ENCODE measurements at places on chromosomes 3 and 15.

DNA sequence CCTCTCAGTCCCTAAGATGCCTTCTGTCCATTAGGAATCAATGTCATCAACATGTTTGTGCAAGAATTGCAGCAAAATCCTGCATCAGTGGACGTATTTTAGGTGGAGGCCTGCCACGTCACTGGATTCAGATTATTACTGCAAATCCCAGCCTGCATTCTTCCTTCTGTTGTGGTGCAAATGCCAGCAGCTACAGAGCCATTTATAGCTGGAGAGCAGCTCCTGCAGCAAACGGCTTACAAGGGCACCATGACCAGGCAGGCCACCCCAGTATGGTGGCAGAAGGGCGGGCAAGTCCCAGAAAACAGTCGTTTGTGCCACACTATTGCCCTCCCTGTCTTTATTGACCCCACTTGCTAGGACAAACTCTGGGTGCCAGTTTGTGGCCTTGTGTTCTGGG, 74.7 kb downstream of the SNRK start:
- DNase-seq, result no peak

GRCh38 chr3:168881804-168882203, 781.7 kb downstream of the MECOM start:
- DNase-seq, result no peak

DNA sequence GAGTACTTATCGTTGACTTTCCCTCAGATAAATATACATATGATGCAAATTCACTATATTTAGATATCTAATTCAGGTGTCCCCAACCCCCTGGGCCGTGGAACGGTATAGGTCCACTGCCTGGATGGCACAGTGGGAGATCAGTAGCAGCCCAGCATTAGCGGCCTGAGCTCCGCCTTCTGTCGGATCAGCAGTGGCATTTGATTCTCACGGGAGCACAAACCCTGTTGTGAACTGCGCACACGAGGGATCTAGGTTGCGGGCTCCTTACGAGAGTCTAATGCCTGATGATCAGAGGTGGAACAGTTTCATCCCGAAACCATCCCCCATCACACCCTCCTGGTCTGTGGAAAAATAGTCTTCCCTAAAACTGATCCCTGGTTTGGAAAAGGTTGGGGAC, 6.9 kb downstream of the KNL1 start:
- no peak for DNase-seq

- no peak for DNase-seq
Measured at GRCh38 chr15:28098766-28099554, at the start of gene OCA2. TSS of gene OCA2 (minus strand) at chr15:28099315. CDS start at chr15:28081874, 17,441 bp downstream.

GRCh38 chr3:66962664-66963063, 35.4 kb upstream of the KBTBD8 start:
- DNase-seq, result no peak

DNA sequence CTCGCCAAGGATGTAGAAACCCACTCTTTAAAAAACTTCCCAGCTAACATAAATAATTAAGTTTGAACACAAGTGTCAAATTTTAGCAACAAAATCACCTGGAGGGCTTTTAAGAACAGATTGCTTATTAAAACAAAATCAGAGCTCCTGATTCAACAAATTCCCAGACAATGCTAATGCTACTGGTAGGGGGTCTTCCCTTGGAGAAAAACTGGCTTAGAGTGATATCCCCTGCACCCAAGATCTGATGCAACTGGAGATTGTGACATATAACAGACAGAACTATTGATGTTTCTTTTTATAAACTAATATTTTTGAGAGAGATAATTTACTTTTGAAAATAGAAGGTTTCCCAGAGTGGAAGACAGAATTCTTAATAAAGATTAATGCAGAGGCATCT, 19.9 kb downstream of the IGSF10 start:
- no peak for DNase-seq

DNA sequence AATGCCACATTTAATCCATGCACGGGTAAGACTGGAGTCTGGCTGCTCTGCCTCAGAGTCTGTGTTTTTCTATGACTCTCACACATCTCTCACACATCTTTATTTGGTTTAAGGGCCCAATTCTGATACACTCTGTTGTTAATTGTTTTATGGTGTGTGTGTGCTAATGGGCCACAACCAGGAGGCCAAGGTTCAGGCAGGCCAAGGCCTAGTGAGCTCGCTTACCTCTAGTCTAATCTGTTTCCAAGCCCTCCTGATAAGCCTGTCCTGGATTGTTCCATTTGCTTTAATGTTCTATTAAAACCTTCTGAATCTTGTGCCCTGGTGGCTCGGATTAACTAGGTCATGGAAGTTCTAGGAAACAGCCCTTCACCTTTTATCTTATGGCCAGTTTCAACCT, 445.4 kb upstream of the DPH6 start:
- DNase-seq, result no peak

DNA sequence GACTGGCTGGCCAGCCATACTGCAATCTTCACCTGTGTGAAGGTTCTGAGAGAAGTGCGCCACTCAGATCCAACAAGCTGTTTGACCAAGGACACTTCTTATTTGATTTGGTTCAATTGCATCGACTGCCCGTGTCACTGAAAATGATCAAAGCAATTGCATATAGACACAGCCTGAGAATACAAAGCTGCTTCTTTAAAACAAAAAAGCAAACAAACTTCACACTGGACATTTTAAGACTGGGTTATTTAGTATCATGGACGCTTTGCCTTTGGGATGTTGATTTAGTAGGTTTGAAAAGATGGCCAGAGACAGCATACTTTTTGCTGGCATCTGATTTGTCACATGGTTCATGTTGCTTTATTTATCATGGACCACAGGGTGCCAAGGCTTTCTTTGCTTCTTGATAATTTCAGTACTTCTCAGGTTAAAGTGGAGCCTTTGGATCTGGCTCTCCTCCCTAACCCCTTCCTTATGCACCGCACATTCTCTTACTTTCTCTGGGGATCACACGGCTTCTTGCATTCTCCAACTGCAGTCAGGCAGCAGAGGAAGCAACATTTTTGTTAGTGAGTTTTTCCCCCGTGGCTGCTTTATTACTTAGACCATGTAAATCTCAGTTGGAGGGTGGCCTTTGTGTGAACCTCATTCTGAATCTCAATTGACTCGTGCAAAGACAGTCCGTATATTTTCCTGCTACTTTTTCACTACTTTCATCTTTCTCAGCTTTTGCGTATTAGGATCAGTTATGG, 151.0 kb downstream of the CD47 start:
- no peak for DNase-seq

- DNase-seq, result no peak
Measured at GRCh38 chr3:40782111-40782721, 257.5 kb downstream of the ZNF621 start.

- no peak for DNase-seq
Measured at GRCh38 chr3:52845157-52845556, 10.3 kb upstream of the MUSTN1 start.

DNA sequence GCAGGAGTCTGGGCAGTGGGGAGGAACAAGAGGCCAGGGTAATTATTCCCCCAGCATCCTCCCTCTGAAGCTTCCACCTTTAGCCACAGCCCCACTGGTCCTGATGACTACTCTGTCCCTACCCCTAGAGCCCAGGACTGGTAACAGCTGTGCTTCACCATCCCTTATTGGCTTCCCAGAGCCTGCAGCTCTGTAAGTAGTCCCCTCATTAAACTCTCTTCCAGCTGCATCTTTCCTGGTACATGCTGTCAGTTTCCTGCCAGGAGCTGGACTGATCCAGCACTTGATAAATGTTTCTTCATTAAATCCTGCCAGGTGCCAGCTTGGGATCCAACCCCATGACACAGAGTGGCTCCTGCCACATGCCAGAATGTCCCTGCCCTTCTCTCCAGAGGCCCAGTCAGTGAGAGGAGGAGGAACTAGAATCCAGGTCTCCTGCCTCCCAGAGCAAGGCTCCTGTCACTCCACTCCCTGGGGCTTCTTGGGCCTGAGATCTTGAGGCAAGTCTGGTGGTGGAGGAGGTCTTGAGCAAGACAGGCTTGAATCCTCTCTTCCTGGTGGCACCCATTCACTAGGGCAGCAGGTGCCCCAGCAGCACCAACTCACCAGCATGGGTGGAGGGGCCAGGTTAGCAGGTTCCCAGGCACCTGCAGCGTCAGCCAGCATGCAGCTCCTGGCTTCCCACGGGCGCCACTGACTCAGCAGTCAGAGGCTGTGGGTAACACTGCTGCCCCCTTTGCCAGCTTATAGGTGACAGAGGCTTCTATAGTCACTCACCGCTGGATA, 27.6 kb downstream of the FBXW12 start:
- no peak for DNase-seq

DNA sequence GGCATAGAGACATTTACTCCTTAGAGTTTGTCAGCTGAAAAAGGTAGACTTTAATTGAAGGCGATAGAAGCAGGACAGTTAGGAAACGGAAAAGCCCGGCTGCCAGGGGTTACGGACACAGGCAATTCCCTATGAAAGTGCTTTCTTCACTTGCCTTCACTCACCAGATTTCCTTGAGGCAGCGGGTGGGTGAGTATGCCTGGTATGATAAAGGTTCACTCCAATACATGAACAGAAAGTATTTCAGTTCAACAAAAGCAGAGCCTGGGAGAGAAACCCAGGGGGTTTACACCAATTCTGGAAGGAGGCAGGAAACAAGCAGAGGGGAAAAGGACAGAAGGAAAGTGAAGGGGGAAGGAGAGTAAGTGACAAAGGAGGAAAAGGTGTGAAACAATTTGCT, 53.9 kb downstream of the QTRT2 start:
- DNase-seq, result no peak

- DNase-seq, result no peak
Measured at GRCh38 chr3:186182850-186183249, 74.0 kb upstream of the ETV5 start.

DNA sequence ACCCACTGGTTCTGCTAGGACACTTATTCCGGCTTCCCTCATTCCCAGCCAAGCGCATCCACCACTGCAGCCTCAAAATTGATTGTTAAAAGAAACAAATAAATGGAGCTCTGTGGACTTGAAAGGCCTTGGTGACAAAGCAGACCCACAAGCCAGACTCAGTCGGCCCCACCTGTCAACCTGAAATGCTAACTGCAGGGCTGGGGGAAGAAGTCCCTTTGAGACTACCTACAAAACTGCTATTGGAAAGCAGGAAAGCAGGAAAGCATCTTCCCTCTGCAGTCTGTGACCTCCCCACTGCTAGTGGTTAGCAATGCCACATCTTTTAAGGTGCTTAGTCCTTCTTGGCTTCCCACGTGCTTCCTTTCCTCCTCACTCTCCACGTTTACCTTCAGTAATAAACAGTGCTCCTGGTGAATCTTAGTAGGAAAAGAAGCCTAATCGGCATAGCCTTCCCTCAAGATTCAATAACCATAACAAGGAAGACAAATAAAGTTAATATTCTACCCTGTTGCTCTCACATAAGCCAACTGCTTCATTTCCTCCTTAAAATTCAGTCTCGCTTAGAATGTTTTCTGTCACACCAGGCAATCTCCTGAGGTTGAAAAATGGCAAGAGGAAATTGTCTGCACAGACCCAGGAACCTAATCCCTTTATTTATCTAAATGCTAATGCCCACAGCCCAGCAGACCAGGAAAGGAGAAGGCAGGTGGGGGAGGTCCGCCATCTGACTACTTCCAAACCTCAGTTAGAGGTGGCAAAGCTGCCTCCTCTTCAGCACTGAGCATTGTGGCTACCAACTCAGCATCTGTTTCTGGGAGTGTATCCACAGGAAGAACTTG, 296.2 kb downstream of the NEK10 start:
- DNase-seq, result no peak

DNA sequence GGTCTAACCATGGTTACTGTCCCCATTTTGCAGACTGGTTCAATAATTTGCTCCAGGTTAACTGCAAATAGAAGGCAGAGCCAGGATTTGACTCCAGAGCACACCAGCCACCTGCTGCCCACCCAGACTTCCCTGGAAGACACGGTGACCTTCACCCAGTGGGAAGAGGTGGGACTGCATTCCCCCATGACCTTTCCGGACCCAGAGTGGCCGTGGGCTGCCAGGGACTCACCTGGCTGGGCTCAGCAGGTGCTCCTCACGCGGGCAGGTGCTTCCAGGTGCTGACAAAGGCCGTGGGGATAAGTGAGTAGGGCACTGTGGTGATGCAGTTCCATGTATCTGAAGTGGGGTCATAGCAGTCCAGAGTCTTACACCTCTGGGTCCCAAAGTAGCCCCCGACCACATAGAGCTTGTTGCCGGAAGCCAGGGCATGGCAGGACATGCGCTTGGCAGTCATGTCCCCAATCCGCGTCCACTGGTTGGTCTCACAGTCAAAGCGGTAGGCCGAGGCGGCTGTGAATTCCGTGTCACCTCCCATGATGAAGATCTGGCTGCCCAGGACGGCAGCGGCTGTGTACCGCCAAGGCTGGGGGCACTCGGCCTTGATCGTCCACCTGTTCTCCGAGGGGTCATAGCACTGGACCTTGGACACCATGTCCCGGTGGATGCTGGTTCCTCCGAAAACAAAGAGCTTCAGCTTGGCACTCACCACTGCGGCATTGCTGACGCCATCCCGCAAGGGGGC, 26.8 kb downstream of the KLHL25 start:
- DNase-seq, result no peak

GRCh38 chr3:190456770-190457169, 7.1 kb upstream of the TMEM207 start:
- no peak for DNase-seq

DNA sequence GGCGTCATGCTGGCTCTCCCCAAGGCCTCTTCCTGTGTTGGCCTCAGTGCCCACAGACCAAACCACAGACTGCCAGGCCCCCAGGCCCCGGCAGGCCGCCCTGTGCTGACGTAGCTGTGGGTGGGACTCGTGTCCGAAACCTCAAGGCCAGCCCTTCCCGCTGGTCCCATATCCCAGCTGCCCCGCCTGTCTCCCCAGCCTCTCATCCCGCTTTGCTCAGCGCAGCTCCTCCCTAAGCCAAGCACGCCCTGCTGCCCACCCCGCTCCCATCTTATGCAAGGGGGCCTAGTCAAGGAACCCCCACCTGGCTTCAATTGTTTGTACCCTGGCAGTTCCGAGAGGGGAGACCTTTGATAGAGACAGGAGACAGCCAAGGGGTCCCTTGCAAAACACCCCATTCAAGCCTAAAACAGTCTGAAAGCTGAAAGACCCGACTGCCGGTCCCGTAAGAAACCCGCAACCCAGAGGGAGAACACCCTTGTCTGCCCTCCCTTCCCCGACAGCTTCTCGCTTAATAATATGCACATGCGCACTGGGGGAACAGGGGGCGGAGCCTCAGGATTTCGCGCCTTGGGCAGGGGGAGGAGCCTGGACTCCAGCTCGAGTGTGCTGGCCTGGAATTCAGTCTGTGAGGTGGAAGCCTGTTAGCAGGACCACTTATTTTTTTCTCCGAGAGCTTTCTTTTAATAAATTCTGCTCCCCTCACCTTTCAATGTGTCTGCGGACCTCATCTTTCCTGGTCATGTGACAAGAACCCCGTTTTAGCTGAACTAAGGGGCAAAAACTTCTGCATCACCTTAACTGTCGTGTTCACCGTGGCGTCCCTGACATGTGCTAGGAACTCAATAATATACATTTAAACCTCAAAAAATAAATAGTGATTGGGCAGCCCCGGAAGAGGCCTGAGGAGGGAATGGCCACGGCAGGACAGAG, 17.2 kb downstream of the TNFAIP8L3 start:
- DNase-seq, result no peak

GRCh38 chr3:15360788-15361493, 28.6 kb upstream of the SH3BP5 start:
- no peak for DNase-seq

GRCh38 chr3:44892689-44893088, 18.3 kb downstream of the TGM4 start:
- DNase-seq, result no peak

Measured in keratinocyte (primary cell).